ENCODE measurements at places on chromosomes 7 and 10. TPM values are rescaled to one million over a fixed set of nuclear protein-coding genes. Genes with fewer than 3 reads are reported as not detected.

The LRRC4 gene
- total RNA-seq, result not detected

The ASB10 gene
- total RNA-seq, result not detected

The AKR1D1 gene
- not detected for total RNA-seq

The TMEM236 gene
- total RNA-seq, result 0.06 TPM

- DNase-seq, result no peak
Observed at GRCh38 chr10:59463909-59464308, 101.6 kb upstream of the FAM13C start.

- no peak for DNase-seq
Observed at GRCh38 chr7:129959471-129960203, 6.9 kb upstream of the UBE2H start.

GRCh38 chr7:120023494-120024167 lies 249.3 kb upstream of the KCND2 start:
- no peak for DNase-seq

DNA sequence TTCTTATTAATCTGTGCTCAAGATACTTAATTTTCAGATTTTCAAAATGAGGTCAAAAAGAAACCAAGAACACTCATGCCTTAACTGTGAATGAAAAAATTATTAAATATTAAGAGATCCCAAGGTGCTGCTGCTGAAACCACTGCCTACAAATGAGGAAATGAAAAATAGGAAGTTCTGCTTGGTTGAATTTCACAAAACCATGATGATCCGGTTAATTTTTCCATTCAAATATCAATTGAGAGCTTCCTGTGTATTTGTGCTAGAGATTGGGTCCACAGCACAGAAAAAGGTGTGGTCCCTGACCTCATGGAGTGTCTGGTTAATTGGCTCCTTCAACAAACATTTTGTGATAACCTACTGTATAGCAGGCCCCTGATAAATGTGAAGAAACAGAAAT lies 132.7 kb upstream of the YAE1 start:
- no peak for DNase-seq

- no peak for DNase-seq
Observed at GRCh38 chr10:22491480-22491879, 146.2 kb downstream of the SPAG6 start.

Measured in OCI-LY7 (cell line).